ENCODE measurements at places on chromosomes 12 and 14.

DNA sequence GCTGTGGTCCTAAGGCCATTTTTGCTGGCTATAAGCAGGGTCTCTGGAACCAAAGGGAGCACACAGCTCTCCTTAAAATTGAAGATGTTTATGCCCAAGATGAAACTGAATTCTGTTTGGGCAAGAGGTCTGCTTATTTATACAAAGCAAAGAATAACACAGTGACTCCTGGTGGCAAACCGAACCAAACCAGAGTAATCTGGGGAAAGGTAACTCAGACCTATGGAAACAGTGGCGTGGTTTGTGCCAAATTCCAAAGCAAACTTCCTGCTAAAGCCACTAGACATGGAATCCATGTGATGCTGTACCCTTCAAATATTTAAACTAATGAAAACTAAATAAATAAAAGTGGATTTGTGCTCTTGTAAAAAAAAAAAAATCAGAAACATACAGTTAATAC lies 29.6 kb upstream of the BICDL1 start:
- DNase-seq: no peak

GRCh38 chr14:60204104-60204842 lies 39.1 kb upstream of the DHRS7 start:
- DNase-seq: no peak

DNA sequence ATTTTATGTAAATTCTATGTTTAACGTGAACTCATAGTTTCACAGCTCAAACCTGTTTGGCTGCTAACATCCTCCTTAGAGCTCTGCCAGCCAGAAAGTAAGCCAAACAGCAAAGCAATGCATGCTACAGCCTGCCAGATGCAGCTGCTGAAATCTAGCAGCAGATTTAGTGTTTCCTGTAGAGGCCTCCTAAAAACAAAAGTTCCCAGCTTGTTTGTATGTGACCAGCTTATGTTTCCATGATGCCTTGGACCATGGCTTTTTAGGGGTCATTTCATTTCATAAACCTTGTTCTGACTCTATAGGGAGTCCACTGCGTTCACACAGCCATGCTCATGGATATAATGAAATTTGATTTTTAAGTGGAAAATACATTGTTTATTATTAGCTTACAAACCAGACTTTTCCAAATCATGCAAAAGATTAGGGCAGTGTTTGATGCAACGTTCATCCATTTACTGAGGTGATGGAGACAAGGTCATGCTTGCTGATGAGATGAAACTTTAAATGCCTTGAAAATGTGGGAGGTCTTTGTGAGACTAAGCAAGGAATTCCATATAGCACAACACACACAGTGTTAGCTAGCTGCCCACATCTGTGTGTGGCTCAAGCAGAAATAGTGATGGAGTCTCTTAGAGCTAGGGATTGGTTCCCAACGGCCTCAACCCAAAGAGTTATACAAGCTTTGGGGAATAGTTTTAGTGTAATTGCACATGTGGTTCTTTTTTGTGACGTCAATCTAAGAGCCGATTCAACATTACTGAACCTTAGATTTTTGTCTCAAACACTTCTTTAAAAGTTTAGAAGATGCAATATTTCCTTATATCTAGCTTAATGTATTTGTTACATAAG lies 157.5 kb upstream of the LRIG3 start:
- no peak for DNase-seq

GRCh38 chr14:77221241-77221871 lies 39.8 kb downstream of the TMEM63C start:
- DNase-seq: no peak

GRCh38 chr14:95061317-95062093 lies 95.8 kb downstream of the DICER1 start:
- no peak for DNase-seq

- DNase-seq: no peak
Observed at GRCh38 chr12:29131539-29131938, 17.5 kb upstream of the FAR2 start.

GRCh38 chr12:61823102-61823501 lies 437.1 kb upstream of the USP15 start:
- DNase-seq: no peak
